ENCODE measurements at places on chromosomes 7 and 10.

GRCh38 chr7:47383072-47383471 is 198.8 kb downstream of the TNS3 start:
- no peak for DNase-seq

DNA sequence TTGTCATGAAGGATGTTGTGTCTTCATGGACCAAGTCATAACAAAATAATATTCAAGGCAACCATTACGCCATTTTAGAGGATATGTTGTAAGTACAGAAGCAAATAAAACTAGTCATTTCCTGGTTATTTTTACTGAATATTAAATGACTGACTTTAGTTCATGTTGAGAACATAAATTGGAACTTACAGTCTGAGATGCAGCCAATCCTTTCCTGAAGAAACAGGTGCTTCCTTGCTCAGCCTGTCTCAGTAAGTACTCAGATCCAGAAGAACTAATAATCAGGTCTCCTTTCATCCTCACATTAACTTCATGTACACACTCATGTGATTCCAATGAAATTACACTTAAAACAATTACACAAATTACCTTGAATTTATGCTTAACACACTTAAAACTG is 12.3 kb downstream of the SEMA3A start:
- DNase-seq = no peak

DNA sequence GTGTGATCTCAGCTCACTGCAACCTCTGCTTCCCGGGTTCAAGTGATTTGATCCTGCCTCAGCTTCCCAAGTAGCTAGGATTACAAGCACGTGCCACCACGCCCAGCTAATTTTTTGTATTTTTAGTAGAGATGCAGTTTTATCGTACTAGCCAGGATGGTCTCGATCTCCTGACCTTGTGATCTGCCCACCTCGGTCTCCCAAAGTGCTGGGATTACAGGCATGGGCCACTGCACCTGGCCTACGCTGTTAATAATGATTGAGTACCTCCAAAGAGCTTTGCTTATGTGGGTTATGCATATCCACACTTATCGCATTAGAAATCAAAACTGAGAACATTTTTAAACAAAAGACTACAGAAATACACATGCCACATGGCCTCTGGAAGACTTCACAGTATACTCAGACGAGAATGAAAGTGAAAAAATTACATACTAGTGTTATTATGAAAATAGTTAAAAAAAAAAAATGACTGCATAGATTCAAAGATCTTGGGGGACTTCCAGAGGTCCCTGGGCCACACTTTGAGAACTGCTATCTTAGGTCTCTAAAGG is 25.4 kb downstream of the RPP38 start:
- no peak for DNase-seq

DNA sequence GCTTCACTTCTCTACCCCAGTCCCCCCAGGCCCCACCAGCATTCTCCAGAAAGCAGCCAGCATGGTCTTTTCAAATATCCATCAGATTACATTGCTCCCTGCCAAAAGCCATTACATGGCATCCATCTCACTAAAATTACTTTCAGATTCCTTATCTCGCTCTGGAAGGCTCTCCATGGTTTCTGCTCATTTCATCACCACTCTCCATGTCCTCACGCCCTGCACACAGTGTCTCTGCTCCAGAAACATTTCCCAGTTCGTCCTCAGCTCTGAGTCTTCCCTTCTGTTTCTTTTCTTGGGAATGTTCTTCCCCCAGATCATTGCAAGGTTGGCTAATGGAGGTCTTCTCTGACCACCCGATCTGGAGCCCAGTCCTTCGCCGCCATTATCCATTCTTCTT is 499.1 kb downstream of the KCNMA1 start:
- DNase-seq = no peak

DNA sequence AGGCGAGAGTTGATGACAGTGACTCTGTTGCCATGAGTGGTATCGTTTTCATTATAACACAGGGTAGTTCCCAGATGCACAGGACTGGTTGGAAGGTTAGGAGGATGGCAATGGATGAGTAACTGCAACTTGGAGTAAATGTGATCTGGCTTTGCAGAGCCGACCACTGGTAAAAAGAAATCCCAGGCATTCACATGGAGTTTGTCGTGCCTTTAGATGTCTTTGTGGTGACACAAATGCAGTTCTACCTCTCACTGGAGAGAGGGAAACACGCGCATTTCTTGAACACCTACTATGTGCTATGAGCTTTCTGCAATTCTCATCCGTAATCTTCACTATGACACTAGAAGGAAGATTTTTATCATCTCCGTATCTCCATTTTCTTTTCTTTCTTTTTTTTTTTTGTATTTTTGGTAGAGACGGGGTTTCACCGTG is 1.7 kb upstream of the MNX1 start:
- DNase-seq = no peak

DNA sequence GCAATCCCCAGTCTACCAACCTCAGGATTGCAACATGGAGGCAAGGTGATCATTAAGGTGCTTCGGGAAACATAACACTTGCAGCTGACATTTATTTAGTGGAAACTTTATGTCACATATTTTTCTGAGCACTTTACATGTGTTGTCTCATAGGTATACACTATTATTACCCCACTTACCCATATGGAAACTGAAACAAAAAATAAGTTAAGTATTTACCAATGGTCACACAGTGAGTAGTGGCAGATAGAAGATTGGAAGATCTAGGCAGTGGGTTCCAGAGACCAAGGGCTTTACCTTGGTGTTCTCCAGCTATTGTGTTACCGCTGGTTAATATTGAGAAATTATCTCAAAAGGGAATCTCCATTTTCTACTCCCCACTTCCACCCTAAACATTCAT is 1279.1 kb upstream of the SORCS1 start:
- no peak for DNase-seq

DNA sequence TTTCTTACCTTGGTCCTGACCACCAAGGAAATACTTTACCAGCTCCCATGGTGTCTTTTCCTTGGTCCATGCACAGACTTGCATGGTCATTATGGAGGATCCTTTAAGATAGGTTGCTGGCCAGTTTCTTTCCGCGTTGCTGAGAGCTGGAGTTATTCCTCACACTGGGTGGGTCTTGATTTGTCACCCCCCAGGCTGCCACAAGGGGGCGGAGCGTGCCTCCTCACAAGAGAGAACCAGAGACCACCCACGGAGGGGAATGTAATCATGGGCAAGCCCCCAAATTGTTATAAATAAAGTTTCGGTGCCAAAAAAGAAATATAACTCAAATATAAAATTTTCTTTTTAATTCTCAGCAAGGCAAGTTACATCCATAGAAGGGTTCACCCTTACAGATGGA is 10.5 kb upstream of the TRIM24 start:
- peak; percentile 40 for DNase-seq
